Esophagus muscularis mucosa (tissue), 4 donors: ENCODE measurements at places on chromosomes 1 and 21. TPM values are rescaled to one million over a fixed set of nuclear protein-coding genes. Genes with fewer than 3 reads are reported as not detected.

- no peak for DNase-seq
Measured at GRCh38 chr1:17611991-17612390, 72.5 kb downstream of the ARHGEF10L start.

GRCh38 chr1:43451701-43452532 is 1.8 kb downstream of the HYI start:
- no peak for DNase-seq

- DNase-seq, result peak; percentile 92
Measured at GRCh38 chr1:172662464-172663109, 3.7 kb downstream of the FASLG start.

- no peak for DNase-seq
Measured at GRCh38 chr21:45573452-45574035, 31.3 kb upstream of the SLC19A1 start.

DNA sequence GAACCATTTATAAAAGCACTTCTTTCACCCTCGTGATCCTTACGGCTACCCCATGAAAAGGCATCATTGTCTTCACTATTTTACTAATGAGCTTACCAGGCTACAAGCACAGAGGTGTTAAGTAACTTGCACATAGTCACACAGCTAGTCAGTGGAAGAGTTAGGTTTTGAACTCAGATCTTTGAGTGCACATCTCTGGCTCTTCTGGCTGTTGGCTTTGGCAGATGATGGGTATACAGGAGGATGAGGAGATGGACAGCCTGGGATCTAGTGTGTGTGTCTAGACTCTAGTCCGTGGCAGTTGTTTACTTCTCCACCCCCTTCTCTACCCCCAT is 11.6 kb downstream of the VANGL2 start:
- DNase-seq, result no peak

ILF2 gene
- total RNA-seq, result 69.9 TPM

HDAC1 gene
- total RNA-seq, result 42.8 TPM

C1orf226 gene
- total RNA-seq, result 3.3 TPM

GJA5 gene
- total RNA-seq, result 9.8 TPM
